ENCODE measurements at places on chromosomes 5 and 9. TPM values are rescaled to one million over a fixed set of nuclear protein-coding genes. Genes with fewer than 3 reads are reported as not detected.
A peak's percentile ranks its signal among the peaks of the same experiment; 100 is the strongest.

- DNase-seq = peak; percentile 23
- no peaks in the 10 kb centered on the region for H3K27me3 ChIP-seq
- peak overlapping the region; percentile 49 for H3K27ac ChIP-seq
- H3K4me1 ChIP-seq = no peaks in the 10 kb centered on the region
- H3K36me3 ChIP-seq = no peaks in the 10 kb centered on the region
- no peak overlapping the region for H3K4me3 ChIP-seq
Measured at GRCh38 chr9:111149018-111149759, 110.9 kb upstream of the LPAR1 start.

The TAS2R1 gene
- total RNA-seq = not detected

- DNase-seq = no peak
- H3K27ac ChIP-seq = no peak overlapping the region
- no peak overlapping the region for H3K4me3 ChIP-seq
- no peaks in the 10 kb centered on the region for H3K36me3 ChIP-seq
- H3K27me3 ChIP-seq = no peaks in the 10 kb centered on the region
- H3K4me1 ChIP-seq = no peaks in the 10 kb centered on the region
Measured at GRCh38 chr5:7519564-7519963, 123.6 kb downstream of the ADCY2 start.

GRCh38 chr5:39426051-39426745 lies 1.4 kb upstream of the DAB2 start:
- H3K36me3 ChIP-seq = no peaks in the 10 kb centered on the region
- no peaks in the 10 kb centered on the region for H3K4me1 ChIP-seq
- H3K4me3 ChIP-seq = no peak overlapping the region
- no peaks in the 10 kb centered on the region for H3K27me3 ChIP-seq
- DNase-seq = no peak
- H3K27ac ChIP-seq = peak overlapping the region; percentile 84

The TRAF1 gene
- total RNA-seq = 4.3 TPM

The GFPT2 gene
- total RNA-seq = 118 TPM

DNA sequence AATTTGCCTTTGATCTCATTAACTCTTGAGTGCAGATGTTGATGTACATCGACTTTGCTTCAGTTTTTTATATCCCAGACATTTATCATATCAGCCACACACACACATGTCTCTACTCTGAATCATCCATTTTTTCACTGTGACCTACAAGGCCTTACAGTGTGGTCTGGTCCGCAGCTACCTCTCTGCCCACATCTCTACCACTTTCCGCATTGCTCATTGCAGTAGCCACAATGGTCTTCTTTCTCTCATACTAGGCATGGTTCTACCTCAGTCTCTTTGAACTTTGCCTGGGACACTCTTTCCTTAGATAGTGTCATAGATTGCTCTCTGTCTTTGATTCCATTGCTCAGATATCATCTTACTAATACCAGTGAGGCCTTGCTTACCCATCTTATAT lies 87.9 kb upstream of the FSD1L start:
- H3K4me1 ChIP-seq = no peaks in the 10 kb centered on the region
- no peaks in the 10 kb centered on the region for H3K36me3 ChIP-seq
- H3K4me3 ChIP-seq = no peak overlapping the region
- H3K27ac ChIP-seq = no peak overlapping the region
- no peak for DNase-seq

- no peaks in the 10 kb centered on the region for H3K36me3 ChIP-seq
- no peak for DNase-seq
- H3K27ac ChIP-seq = no peak overlapping the region
- no peak overlapping the region for H3K4me3 ChIP-seq
- H3K27me3 ChIP-seq = no peaks in the 10 kb centered on the region
- H3K4me1 ChIP-seq = no peaks in the 10 kb centered on the region
Measured at GRCh38 chr5:61123145-61123544, 39.1 kb downstream of the SMIM15 start.

DNA sequence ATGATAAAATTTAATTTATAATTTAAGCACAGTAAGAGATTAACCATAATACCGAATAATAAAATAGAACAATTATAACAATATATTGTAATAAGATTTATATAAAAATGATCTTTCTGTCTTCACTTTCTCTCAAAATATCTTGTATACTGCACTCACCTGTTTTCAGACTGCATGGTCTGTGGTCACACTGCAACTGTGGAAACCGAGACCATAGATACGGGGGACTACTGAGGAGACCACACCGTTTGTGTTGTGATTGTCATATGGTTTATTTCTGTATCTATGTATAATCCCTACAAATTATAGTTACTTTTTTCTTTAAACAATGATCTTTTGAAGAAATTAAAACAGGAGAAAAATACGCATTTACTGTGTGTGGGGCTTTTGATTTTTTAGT lies 78.8 kb upstream of the TNFAIP8 start:
- no peak for DNase-seq
- H3K4me1 ChIP-seq = no peaks in the 10 kb centered on the region
- no peaks in the 10 kb centered on the region for H3K27me3 ChIP-seq
- H3K36me3 ChIP-seq = no peaks in the 10 kb centered on the region
- no peak overlapping the region for H3K27ac ChIP-seq

DNA sequence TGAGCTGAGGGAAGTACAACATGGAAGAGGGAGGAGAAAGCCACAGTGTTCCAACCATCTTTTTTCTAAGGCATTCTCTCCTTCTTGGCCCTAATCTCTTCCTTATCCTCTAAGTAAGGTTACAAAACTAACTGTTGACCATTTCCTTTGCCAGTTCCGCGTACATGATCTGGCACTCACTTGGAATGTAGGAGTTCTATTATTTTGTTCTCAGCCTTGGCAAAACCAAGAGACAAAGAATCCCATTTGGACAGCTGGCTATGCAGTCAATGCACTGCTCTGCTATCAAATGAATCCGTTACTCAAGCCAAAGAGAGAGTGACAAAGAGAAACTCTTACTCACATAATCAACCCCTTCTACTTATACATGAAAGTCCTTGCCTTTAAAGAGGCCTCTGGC lies 410.3 kb downstream of the DTWD2 start:
- no peak overlapping the region for H3K27ac ChIP-seq
- no peak overlapping the region for H3K4me3 ChIP-seq
- no peaks in the 10 kb centered on the region for H3K36me3 ChIP-seq
- DNase-seq = no peak
- no peaks in the 10 kb centered on the region for H3K27me3 ChIP-seq

GRCh38 chr5:130189961-130190360 lies 285.7 kb downstream of the CHSY3 start:
- no peak for DNase-seq
- no peaks in the 10 kb centered on the region for H3K27me3 ChIP-seq
- no peaks in the 10 kb centered on the region for H3K36me3 ChIP-seq
- no peak overlapping the region for H3K27ac ChIP-seq

- no peaks in the 10 kb centered on the region for H3K27me3 ChIP-seq
- no peak overlapping the region for H3K4me3 ChIP-seq
- no peaks in the 10 kb centered on the region for H3K36me3 ChIP-seq
- H3K27ac ChIP-seq = no peak overlapping the region
- H3K4me1 ChIP-seq = no peaks in the 10 kb centered on the region
- no peak for DNase-seq
Measured at GRCh38 chr9:83012168-83012921, 50.6 kb downstream of the RASEF start.

- H3K27ac ChIP-seq = no peak overlapping the region
- H3K27me3 ChIP-seq = no peaks in the 10 kb centered on the region
- H3K4me3 ChIP-seq = no peak overlapping the region
- DNase-seq = no peak
- H3K4me1 ChIP-seq = no peaks in the 10 kb centered on the region
Measured at GRCh38 chr9:134299883-134300282, 26.4 kb upstream of the RXRA start.

- H3K4me1 ChIP-seq = no peaks in the 10 kb centered on the region
- no peaks in the 10 kb centered on the region for H3K36me3 ChIP-seq
- H3K4me3 ChIP-seq = no peak overlapping the region
- H3K27ac ChIP-seq = no peak overlapping the region
- DNase-seq = no peak
Measured at GRCh38 chr5:55471468-55471867, 63.3 kb downstream of the PLPP1 start.

DNA sequence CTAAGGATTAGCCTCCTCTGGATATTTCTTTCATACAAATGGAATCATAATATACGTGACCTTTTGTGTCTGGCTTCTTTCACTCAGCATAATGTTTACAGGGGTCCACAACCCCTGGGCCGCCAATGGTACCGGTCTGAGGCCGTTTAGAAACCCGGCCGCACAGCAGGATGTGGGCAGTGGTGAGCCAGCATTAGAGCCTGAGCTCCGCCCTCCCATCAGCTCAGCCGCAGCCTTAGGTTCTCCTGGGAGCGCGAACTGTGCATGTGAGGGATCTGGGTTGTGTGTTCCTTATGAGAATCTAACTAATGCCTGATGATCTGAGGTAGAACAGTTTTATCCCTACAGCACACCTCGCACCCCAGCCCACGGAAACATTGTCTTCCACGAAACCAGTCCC lies 229.7 kb downstream of the ICE1 start:
- H3K4me1 ChIP-seq = no peaks in the 10 kb centered on the region
- no peak for DNase-seq
- H3K4me3 ChIP-seq = no peak overlapping the region
- H3K27ac ChIP-seq = no peak overlapping the region
- H3K36me3 ChIP-seq = no peaks in the 10 kb centered on the region
- H3K27me3 ChIP-seq = no peaks in the 10 kb centered on the region

The FOXD4L6 gene
- not detected for total RNA-seq

GRCh38 chr5:138541511-138542179 lies 1.4 kb downstream of the ETF1 start:
- H3K27me3 ChIP-seq = no peaks in the 10 kb centered on the region
- no peak for DNase-seq
- peak overlapping the region; percentile 94 for H3K27ac ChIP-seq
- peaks cover 8% of the 10 kb centered on the region for H3K4me1 ChIP-seq
- H3K36me3 ChIP-seq = no peaks in the 10 kb centered on the region
- peak overlapping the region; percentile 94 for H3K4me3 ChIP-seq

GRCh38 chr5:55421074-55421529 lies 113.3 kb downstream of the MTREX start:
- no peaks in the 10 kb centered on the region for H3K36me3 ChIP-seq
- DNase-seq = no peak
- H3K27me3 ChIP-seq = no peaks in the 10 kb centered on the region
- H3K4me3 ChIP-seq = no peak overlapping the region
- H3K4me1 ChIP-seq = no peaks in the 10 kb centered on the region

DNA sequence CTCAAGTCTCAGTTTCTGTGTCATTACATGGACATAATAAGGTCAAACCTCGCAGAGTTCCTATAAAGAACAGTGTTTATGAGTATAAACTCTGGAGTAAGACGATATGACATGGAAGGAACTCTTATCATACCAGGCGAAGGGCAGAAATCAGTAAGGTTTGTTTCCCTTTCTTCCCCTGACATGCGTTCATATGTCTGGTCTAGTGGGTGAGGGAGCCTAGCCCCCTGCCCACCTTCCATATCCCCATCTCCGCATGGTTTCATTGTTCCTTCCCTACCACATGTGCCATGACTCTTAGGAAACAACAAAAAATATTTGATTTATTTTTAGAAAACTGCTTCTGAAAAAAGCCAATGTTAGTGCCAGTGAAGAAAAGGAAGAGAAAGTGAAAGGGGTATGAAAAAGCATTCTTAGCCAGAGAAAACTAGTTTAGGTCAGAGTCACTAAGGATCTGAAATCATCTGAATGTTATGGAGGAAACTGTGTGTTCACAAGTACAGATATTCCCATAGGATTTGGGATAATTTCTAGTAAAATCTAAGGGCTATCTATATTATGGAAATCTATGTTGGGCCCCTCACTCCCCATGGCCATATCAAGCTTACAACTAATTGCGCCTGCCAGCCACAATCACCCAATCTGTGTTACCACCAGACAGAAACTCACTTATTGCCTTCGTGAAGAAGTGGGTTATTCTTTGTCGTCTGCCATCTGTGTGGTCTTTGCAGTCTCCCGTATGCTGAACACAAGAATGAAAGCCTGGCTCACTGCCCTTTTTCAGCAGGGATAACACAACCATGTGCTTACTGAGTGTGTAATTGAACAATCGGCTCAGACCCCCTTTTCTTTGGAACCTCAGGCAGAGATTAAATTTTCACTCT lies 19.9 kb upstream of the HMHB1 start:
- H3K27ac ChIP-seq = no peak overlapping the region
- H3K4me3 ChIP-seq = no peak overlapping the region
- DNase-seq = no peak
- H3K27me3 ChIP-seq = no peaks in the 10 kb centered on the region
